Stromal cell of bone marrow (primary cell): ENCODE measurements at places on chromosomes 13 and 19.

GRCh38 chr19:53365899-53366493 is 491 bp downstream of the ZNF525 start:
- DNase-seq: no peak

DNA sequence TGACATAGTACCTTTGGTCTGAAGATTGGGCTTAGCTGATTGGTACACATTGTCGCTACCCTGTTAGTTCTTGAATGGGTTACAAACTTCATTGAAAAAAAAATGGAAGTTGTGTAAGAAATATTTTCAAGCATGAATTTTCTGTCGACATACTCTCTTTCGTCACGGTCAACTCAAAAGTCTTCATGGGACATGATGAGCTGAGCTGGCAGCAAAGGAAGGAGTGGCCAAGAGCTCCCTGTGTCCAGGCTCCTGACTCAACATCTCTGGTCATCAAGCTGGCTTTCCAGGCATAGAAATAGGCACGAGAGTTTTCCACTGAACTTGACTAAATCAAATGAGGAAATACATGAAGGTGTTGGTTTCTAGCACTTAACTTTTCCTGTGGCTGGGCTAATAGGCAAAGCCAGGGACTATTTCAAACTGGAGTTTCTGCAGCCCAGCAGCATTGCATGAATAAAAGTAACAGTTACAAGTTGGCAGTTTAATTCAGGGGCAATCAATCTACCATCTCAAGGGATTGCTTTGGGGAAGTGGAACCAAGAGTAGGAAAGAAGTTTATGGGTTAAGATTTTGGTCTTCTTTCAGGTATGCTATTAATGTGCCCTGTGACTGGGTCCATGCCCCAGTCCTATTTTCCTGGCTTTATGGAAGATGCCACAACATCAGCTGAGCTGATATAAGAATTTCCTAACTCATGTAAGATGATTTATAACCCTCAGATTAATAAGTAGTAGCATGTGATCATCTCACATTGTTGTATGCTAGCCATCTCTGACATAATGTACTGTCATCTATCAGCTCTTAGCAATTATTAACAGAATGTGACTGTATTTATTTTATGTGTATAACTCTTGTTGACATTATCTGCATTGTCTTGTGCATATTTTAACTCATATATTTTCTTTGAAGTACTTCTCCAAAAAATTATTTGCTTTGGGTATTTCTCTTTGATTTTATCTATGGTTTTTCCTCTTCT is 385.8 kb downstream of the DLEU7 start:
- no peak for DNase-seq

GRCh38 chr19:11044431-11044830 is 44.8 kb upstream of the LDLR start:
- DNase-seq: no peak

GRCh38 chr19:58328999-58329398 is 2.2 kb downstream of the ZSCAN22 start:
- no peak for DNase-seq

DNA sequence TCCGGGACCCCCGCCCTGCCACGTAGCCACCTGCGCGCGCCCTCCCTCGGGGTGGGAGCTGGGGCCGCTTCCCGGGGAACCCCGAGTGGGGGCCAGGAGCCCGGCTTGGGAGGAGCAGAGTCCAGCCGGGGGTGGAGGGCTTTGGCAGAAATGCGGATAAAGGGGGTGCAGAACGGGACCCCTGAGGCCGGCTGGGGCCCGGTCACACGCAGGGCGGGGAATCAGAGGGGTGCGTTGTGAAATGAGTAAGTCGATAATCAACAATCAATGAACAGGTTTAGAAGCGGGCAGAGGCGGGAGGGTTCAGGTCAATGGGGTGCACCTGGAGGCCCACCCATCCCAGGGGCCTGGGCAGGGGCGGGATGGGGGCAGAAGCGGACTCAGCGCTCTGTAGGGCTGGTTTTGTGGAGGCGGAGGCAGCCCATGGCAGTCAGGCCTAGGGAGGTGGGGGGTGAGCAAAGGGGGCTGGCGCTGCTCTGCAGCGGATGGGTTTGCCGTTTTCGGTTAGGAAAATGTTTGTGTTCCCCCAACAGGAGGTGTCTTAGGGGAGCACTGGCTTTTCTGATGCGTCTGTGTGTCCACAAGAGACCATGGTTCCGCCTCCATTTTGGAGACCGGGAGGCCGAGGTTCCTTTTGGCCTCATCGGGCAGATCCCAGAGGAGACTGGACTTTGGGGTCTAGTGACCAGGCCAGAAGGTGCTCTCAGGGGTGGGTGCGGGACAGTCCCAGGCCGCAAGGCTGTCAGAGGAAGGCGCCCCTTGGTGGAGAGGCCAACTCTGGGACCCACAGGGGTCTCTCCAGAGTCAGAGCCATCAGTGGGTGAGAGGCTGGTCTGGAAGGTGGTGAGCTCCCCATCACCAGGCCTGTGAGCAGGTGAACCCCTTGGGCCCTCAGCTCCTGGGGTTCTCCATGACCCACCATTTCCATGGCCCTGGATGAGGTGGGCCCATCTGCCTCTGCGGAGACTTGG is 683 bp upstream of the DIRAS1 start:
- DNase-seq: no peak

GRCh38 chr13:114124431-114124830 is 8.0 kb downstream of the RASA3 start:
- no peak for DNase-seq

- DNase-seq: no peak
Measured at GRCh38 chr19:19304186-19304965, 15.9 kb downstream of the SUGP1 start.

- DNase-seq: no peak
Measured at GRCh38 chr19:29685326-29685725, 20.1 kb downstream of the PLEKHF1 start.

GRCh38 chr13:22091222-22091970 is 420.5 kb downstream of the FGF9 start:
- no peak for DNase-seq

DNA sequence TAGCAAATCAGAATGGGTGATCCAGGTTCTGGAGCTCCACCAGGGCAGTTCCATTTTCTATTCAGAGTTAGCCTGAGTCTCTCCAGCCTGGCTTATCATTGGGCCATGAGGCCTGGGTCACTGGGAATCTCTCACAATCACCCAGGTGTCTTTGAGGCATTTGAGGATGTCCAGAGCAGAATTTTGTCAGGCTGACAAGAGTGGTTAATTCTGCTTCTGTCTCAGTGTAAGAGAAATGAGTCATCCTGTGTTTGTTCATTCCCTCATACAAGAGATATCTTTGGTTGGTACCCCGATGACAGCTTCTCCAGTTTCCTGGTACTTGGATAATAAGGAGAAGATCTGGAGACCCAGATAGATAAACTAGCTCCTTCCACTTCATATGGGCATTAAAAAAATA is 10.4 kb downstream of the ZNF93 start:
- DNase-seq: no peak

DNA sequence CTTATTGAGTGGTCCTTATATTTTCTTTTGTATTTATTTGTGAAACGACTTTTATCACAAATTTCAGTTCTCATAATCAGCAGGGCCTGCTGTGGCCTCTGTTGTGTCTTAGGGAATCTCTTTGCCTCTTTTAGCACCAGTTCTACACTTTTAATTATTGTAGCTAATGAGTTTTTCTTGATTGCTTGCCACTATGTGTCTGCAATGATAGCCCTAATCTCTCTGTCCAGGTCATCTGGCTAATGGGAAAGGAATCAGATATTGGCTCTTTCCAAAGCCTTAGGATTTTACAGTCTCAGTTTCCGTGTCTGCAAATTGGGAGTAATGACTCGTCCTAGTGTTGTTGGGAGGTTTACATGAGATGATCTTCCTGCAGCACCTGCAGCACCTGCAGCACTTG is 10.2 kb downstream of the WDFY2 start:
- no peak for DNase-seq
